ENCODE measurements at places on chromosomes 7 and 10. TPM values are rescaled to one million over a fixed set of nuclear protein-coding genes. Genes with fewer than 3 reads are reported as not detected.

DNA sequence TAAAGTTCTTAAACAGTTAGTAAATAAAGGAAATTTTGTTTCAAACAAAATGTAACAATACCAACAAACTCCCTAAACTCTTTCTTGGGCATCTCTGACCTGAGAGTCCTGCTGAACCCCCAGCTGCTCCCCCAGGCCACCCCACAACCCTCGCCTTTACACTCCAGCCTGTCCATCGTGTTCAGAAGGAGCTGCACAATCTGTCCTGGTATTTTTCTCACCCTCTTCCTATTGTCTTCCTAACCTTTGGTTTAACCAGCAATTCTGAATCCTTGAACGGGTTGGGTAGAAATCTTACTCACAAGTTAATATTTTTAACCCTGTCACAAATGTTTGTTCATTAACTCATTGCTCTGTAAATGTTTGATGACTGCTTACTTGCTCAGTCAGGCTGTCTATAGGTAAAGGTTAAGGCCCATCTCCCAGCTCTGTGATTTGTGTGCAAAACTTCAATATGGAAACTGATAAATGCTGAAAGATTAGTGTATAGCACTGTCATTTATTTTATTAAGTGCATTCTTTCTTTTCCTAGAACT is 16.8 kb downstream of the SFRP4 start:
- no peak for DNase-seq

DNA sequence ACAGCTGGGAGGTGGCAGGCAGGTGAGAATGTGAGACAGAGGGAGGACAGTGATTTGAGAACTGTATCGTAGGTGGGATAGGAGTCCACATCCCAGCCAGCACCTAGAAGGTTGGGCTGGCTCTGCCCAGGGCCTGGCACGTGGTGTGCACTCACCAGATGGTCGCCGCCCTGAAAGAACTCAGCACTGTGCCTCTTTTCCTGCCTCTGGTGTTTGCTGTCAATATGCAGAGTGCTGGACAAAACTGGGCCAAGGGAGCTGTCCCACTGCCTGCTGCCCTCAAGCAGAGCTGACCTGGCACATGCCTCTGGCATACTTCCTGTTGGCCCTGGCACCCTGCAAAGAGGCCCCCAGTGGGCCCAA is 36.8 kb downstream of the CHST3 start:
- DNase-seq = no peak

DNA sequence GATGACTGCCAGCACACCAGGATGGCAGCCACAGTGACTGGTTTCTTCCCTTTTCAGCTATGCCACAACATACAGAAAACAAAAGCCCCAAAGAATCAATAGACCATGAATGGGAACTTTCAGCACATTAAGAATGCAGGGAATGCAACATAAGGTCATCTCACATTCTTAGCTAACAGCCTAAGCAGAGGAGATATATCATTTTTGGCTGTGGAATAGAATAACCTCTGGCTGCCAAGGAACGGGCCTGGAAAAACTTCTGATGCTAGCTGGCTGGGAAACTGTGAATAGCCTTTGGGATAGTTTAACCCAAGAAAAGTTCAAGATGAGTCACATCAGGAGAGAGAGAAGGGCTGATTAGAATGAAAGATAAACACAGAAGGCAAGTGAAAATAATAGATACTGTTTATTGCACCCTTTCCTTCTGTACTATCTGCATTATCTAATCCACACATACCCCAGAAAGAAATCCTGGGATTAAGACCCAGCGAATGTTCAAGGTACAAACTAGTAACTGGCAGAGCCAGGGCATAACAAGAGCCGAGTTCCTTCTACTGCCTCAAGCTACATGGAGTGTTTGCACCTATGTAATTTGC is 169.2 kb downstream of the SEMA3A start:
- no peak for DNase-seq

DNA sequence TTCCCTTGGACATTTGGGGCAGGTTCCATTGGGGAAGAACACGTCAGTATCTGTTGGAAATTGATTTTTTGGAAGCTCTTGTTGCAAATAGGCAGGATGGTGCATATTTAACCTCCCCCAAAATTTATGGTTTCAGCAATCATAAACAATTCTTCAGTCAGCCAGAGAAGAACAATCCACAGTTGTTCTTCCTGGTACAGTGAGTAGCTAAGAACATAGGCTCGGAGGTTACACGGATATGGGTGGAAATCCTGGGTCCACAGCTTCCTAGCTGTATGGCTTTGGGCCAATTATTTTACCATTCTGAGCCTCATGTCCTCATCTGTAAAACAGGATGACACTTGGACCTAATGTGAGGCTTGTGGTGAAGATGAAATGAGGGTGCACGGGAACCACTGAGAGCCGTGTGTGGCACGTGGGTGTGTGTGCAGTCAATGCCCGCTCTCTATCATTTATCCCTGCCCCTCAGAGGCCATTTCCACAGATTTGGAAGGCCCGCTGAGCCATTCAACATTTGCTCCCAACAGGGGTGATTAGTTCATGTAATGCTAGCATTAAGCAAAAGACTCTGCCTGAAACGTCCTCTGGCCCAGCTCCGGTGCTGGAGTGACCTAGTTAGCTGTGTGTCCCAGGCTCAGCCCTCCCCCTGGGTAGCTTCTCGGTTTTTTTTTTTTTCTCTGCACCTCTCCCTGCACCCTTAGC is 9.7 kb downstream of the CAMK1D start:
- DNase-seq = no peak

DNA sequence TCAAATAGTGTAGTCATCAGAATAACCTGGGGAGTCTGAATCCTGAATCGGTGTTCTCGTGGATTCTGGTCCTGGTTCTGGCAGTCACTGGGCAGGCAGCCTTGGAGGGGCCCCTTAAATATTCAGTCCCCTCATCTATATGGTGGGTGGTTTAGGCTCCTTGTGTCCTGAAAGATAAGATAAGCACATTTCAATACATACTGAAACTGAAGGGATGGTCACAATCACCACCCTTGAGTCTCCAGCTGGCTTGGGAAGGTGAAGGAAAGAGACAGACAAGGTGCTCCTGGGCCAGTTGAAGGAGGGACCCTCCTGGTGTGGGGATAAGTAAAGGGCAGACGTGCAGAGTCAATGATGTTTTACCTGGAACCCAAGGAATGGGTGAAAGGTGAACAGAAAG is 146.7 kb downstream of the CXCL12 start:
- DNase-seq = no peak

- DNase-seq = no peak
Measured at GRCh38 chr10:12432402-12433189, 83.2 kb downstream of the CAMK1D start.

The RAMP3 gene
- total RNA-seq = not detected

DNA sequence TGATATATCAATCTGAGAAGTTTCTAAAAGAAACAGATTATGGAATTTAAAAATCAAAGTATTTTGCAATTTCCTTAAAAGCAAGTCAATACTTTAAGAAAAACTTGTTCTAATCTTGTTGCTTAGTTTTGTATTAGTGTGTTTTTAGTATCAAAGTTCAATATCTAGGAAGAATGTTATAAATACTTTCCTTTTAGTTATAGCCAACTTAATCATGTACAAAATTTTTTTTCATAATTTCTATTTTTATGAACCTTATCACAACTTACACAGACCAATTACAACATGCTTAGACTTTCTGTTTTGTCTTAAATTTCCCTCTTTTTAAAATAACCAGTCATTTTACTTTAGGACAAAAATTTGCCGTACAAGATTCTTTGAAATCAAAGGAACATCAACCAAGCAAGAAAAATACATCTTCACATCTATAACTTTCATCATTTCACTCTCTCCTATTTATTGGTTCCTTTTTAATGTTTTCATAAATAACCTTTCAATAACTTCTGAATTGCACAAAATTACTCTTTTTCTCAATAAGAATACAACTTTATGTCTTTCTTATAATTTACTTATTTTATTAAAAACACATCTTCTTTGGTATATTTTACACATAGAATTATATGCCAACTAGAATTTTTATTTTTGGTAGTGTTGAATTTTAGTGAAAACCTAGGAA is 308.2 kb upstream of the GLI3 start:
- DNase-seq = no peak

The DYDC2 gene
- total RNA-seq = not detected

DNA sequence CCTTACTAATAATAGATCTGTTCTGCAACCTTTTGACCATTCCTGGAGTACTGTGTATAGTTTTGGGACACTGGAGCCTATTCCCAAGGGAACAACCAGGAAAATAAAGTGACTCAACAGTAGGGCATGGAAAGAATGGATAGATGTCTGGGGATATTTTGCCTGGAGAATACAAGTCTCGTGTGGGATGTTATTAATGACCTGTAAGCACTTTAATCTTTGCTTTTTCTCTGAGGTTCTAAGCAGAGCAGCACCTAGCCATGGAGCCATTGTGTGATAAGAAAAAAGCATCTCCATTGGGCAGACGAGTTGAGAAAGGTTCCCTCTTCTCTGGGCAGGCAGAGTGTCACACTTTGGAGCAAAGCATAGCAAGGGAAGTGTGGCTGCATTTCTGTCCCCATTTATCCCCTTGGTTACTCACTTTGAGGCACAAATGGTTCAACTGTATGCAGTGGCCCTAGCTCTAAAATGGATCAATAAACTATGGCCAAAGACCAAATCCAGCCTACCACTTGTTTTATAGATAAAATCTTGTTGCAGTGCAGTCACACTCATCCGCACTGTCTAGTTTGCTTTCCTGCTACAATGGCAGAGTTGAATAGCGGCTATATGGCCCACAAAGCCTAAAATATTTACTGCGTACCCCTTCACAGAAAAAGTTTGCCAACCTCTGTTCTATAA is 21.0 kb upstream of the CCDC71L start:
- no peak for DNase-seq

All from activated B cell treated with CpG ODN at 0.5 μM for 24 hours (primary cell).